Heart right ventricle (tissue), 16 donors: ENCODE measurements at places on chromosomes 7 and 10. TPM values are rescaled to one million over a fixed set of nuclear protein-coding genes. Genes with fewer than 3 reads are reported as not detected.

GRCh38 chr10:44352316-44353127, 32.4 kb downstream of the CXCL12 start:
- H3K36me3 ChIP-seq: no peaks in the 10 kb centered on the region
- peaks cover 15% of the 10 kb centered on the region for H3K4me1 ChIP-seq
- H3K4me3 ChIP-seq: no peak overlapping the region
- no peak overlapping the region for H3K27ac ChIP-seq
- H3K27me3 ChIP-seq: no peaks in the 10 kb centered on the region

DNA sequence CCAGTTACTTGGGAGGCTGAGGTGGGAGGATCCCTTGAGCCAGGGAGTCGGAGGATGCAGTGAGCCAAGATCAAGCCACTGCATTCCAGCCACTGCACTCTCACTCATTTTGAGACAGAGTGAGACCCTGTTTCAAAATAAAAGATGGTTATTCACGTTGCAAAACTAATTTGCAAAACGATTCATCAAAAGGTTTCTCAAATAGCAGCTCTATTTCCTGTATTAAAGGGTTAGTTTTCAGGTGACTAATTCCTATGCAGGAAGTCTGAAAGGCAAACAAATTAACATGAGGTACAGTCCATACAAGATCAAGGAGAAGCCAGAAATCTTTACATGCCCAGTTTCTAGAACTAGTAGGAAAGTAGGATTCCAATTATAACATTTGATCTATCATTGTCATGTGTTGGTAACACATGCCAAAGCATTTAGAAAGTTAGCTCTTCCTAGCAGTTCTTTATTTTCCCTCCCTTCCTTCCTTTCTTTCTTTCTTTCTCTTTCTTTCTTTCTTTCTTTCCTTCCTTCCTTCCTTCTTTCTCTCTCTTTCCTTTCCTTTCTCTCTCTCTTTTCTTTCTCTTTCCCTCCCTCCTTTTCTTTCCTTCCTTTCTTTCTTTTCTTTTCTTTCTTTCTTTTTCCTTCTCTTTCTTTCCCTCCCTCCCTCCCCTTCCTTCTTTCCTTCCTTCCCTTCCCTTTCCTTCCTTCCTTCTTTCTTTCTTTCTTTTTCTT, 49.3 kb downstream of the DENND2A start:
- H3K27me3 ChIP-seq: no peaks in the 10 kb centered on the region
- H3K27ac ChIP-seq: no peak overlapping the region
- DNase-seq: no peak
- no peak overlapping the region for H3K4me3 ChIP-seq

DNA sequence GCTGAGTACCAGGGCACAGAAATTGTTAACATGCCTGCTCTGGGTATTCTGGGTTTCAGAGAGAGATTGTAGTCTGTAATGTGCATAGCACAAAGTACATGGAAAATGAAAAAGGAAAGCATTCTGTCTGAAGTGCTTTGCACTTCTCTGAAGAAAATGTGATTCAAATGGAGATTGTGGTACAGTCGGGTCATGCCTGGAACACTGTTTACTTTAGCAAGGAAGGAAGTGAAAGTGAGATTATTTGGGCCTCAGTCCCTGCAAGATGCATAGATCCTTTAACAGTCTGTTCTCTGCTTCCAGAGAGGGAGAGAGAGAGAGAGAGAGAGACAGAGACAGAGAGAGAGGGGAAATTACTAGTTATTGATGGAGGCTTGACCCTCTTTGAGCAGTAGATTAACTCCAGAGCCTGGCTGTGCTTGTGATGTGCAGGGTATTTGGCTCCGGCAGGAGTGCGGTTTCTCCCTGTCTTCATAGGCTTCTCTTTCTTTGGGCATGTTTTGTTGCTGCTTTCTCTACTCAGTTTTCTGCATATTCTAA, 5.4 kb downstream of the VWC2 start:
- no peak overlapping the region for H3K4me3 ChIP-seq
- H3K36me3 ChIP-seq: no peaks in the 10 kb centered on the region
- no peak for DNase-seq

GRCh38 chr7:128176696-128177095, 64.4 kb upstream of the LEP start:
- peaks cover 56% of the 10 kb centered on the region for H3K27me3 ChIP-seq
- no peak overlapping the region for H3K4me3 ChIP-seq
- no peak for DNase-seq
- H3K4me1 ChIP-seq: no peaks in the 10 kb centered on the region

DNA sequence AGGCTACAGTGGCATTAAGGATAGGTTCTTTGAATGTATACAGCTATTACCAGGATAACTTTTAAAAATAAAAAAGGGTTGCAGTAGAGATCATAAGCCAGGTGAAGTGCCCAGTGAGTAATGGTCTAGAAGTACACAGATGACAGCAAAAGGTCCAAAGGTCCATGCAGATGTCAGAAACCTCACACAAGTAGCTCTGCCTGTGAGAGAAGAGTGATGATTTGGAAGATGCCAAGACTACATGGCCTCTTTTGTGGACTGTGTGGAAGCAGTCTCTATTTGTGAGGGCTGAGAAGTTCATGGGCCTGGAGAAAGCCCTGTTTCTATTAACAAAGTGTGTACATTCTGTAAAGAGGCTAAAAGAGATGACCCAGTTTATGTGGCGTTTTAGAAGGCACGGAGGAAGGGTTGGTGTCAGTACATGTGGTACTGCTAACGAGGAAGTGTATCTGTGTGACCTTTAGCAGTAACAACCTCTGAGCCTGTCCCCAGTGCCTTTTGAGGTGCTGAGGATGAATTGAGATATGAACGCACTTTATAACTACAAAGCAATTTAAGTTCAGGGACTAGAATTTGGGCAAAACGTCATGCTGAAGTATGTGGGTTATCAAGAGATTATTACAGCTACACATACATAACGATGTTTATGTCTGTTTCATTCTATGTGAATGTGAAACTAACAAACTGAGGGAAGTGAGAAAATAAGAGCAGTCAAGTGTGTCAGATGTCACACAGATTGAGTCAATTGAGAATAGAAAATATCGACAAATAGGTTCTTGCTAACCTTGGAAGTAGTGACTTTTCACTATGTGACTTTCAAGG, 7.6 kb downstream of the CYCS start:
- peak overlapping the region; percentile 49 for H3K27ac ChIP-seq
- H3K4me1 ChIP-seq: no peaks in the 10 kb centered on the region
- H3K4me3 ChIP-seq: no peak overlapping the region
- H3K27me3 ChIP-seq: no peaks in the 10 kb centered on the region
- H3K36me3 ChIP-seq: peaks cover 36% of the 10 kb centered on the region

- H3K4me3 ChIP-seq: no peak overlapping the region
These were observed 42.3 kb downstream of the SH2D4B start for GRCh38 chr10:80579849-80580637.

- no peaks in the 10 kb centered on the region for H3K4me1 ChIP-seq
- H3K27me3 ChIP-seq: no peaks in the 10 kb centered on the region
- no peak for DNase-seq
- no peak overlapping the region for H3K4me3 ChIP-seq
- H3K27ac ChIP-seq: no peak overlapping the region
- no peaks in the 10 kb centered on the region for H3K36me3 ChIP-seq
These were observed 753.8 kb downstream of the REEP3 start for GRCh38 chr10:64275001-64275400.

GRCh38 chr7:149414745-149415390, 46.0 kb downstream of the ZNF777 start:
- peak; percentile 52 for DNase-seq
- H3K4me1 ChIP-seq: peaks cover 10% of the 10 kb centered on the region
- H3K36me3 ChIP-seq: no peaks in the 10 kb centered on the region
- peak overlapping the region; percentile 40 for H3K27ac ChIP-seq
- H3K27me3 ChIP-seq: no peaks in the 10 kb centered on the region

- H3K4me1 ChIP-seq: no peaks in the 10 kb centered on the region
- no peaks in the 10 kb centered on the region for H3K36me3 ChIP-seq
- H3K4me3 ChIP-seq: no peak overlapping the region
These were observed 16.1 kb upstream of the PLXDC2 start for GRCh38 chr10:19800161-19800560.

GRCh38 chr7:1928645-1929348, 258.7 kb downstream of the ELFN1 start:
- no peaks in the 10 kb centered on the region for H3K27me3 ChIP-seq
- H3K4me3 ChIP-seq: no peak overlapping the region
- no peaks in the 10 kb centered on the region for H3K4me1 ChIP-seq
- DNase-seq: no peak
- H3K36me3 ChIP-seq: no peaks in the 10 kb centered on the region
- H3K27ac ChIP-seq: no peak overlapping the region

- H3K36me3 ChIP-seq: no peaks in the 10 kb centered on the region
- no peaks in the 10 kb centered on the region for H3K27me3 ChIP-seq
- H3K4me3 ChIP-seq: no peak overlapping the region
- DNase-seq: no peak
- no peaks in the 10 kb centered on the region for H3K4me1 ChIP-seq
These were observed 11.9 kb downstream of the STEAP1B start for GRCh38 chr7:22487978-22488642.

DNA sequence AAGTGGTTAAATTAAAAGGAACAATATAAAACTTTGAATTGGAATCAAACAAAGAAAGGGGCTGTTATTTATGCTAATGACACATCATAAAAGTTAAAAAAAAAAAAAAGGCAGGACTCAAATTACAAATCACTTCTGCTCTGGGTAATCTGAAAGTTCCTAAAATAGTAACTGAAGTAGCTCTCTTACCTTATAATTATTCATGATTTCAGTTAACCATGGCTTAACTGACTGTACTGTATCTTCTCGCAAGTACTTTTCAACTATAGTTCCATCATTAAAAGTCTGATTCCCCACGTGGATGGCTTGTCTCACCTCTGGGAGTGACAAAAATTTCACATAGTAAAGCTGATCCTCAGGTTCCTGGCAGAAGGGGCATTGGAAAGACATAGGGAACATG, 82.5 kb downstream of the CPVL start:
- no peaks in the 10 kb centered on the region for H3K27me3 ChIP-seq
- DNase-seq: no peak
- H3K27ac ChIP-seq: no peak overlapping the region
- H3K4me1 ChIP-seq: no peaks in the 10 kb centered on the region
- H3K36me3 ChIP-seq: peaks cover 15% of the 10 kb centered on the region

DNA sequence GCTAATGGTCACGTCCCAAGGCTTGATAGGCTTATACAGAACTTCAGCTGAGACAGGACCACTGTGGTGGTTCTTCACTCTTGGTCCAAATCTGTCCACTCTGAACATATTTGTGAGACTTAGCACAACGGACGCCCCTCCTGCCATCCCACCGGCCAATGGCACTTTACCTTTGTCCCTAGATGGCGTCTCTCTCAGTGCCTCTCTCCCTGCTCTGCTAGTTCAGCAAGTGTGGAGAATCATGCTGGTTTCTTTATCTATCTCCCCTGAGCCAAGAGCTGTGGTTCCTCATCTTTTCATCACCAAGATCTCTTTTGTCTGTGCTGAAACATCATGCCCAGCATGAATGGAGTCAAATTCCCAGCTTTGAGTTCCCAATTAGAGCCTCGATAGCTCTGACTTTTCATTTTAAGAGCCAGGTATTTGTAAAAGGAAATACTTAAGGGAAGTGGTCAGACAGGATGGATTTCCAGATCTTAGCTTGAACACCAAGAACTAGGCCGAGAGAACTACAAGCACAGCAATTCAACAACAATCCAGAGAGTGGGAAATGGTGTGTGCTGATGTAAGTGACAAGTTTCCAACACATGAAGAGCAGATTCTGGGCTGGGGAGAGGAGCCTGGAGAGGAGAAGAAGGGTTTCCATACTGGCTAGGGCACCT, 69.5 kb downstream of the ZNF800 start:
- peaks cover 11% of the 10 kb centered on the region for H3K27me3 ChIP-seq
- H3K36me3 ChIP-seq: no peaks in the 10 kb centered on the region
- no peak for DNase-seq
- no peak overlapping the region for H3K4me3 ChIP-seq
- H3K4me1 ChIP-seq: no peaks in the 10 kb centered on the region

GRCh38 chr10:83612050-83612449, 527.3 kb upstream of the GHITM start:
- no peaks in the 10 kb centered on the region for H3K4me1 ChIP-seq
- no peak overlapping the region for H3K4me3 ChIP-seq
- no peaks in the 10 kb centered on the region for H3K27me3 ChIP-seq
- H3K27ac ChIP-seq: no peak overlapping the region
- no peaks in the 10 kb centered on the region for H3K36me3 ChIP-seq

- H3K4me3 ChIP-seq: no peak overlapping the region
- H3K36me3 ChIP-seq: no peaks in the 10 kb centered on the region
- no peak for DNase-seq
- H3K27me3 ChIP-seq: no peaks in the 10 kb centered on the region
- H3K4me1 ChIP-seq: no peaks in the 10 kb centered on the region
- H3K27ac ChIP-seq: no peak overlapping the region
These were observed 114.5 kb downstream of the INHBA start for GRCh38 chr7:41588341-41588740.

- no peak overlapping the region for H3K4me3 ChIP-seq
- H3K4me1 ChIP-seq: no peaks in the 10 kb centered on the region
- no peaks in the 10 kb centered on the region for H3K27me3 ChIP-seq
- no peaks in the 10 kb centered on the region for H3K36me3 ChIP-seq
These were observed 86.8 kb upstream of the CACNA2D1 start for GRCh38 chr7:82530361-82530760.

- H3K27ac ChIP-seq: no peak overlapping the region
- no peaks in the 10 kb centered on the region for H3K27me3 ChIP-seq
- H3K4me3 ChIP-seq: no peak overlapping the region
- H3K36me3 ChIP-seq: no peaks in the 10 kb centered on the region
These were observed 13.4 kb downstream of the AGAP3 start for GRCh38 chr7:151099486-151100211.

DNA sequence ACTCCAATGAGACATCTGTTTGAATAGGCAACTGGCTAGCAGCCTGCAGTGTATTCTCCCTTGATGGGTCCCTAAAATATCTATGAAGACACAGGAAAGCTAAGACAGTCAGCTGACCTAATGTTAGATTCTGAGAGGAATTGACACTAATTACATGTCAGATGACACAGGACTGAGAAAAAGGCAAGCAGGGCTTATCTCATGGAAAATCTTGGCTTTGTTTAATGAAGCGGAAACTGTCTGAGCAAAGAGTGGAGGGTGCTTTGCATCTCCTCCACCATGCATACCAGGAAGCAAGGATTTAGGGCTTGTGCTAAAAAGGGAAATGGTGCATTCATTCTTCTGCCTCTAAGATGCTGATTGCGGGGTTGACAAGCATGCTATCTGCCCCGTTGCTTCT, 135.5 kb upstream of the GLI3 start:
- no peaks in the 10 kb centered on the region for H3K4me1 ChIP-seq
- H3K27ac ChIP-seq: no peak overlapping the region
- no peak overlapping the region for H3K4me3 ChIP-seq
- H3K36me3 ChIP-seq: no peaks in the 10 kb centered on the region

TEX36 gene
- not detected for total RNA-seq

UBTD1 gene
- total RNA-seq: 17.3 TPM

MSMB gene
- not detected for total RNA-seq

ZNF467 gene
- 4.0 TPM for total RNA-seq

LAMB4 gene
- 0.28 TPM for total RNA-seq

C10orf90 gene
- total RNA-seq: not detected

PDK4 gene
- 276 TPM for total RNA-seq

INMT gene
- total RNA-seq: 12.3 TPM

FAM241B gene
- total RNA-seq: 9.0 TPM

SEMA4G gene
- total RNA-seq: 0.89 TPM

TPK1 gene
- 9.0 TPM for total RNA-seq

AOC1 gene
- not detected for total RNA-seq

AKR1D1 gene
- not detected for total RNA-seq

PRTFDC1 gene
- total RNA-seq: 4.1 TPM
